MV-4-11 (cell line): ENCODE measurements at places on chromosomes 7 and 10.

DNA sequence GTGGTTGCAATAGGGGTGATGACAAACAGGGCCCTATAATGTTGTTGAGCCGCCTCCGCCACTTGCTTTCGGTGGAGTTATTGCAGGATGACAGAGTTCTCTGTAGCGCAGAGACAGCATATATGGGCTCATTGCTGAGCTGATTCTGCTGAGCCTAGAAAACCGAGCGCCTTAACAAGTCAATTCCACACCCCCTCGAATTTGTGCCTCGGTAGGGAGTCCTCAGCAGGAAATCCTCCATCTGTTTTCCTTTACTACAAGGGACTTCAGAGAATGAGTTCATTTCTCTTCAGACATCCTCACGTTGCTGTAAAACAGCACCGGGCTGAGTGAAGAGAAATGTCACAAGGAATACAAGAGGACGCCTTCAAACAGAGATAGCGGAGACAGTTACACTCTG is 90.7 kb upstream of the KIAA1217 start:
- no peak for DNase-seq

- no peak for DNase-seq
Observed at GRCh38 chr7:13217768-13218167, 530.3 kb downstream of the ARL4A start.

DNA sequence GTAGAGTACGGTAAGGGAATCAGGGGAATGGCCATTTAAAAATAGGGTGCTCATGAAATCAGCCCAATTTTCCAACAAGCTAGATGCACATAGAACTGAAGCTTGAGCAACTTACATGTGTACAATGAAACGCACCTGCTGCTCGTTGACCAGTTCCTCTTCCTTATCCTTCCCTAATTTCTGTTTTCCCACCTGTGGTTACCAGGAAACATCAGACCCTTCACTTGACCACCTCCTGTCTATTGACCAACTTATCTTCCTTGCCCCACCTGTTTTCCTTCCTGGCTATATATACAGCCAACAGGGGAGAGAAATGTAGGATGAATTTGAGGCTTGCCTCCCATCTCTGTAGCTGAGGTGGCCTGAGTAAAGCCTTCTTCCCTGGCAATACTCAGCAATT is 37.8 kb upstream of the RAPGEF5 start:
- no peak for DNase-seq

GRCh38 chr10:98994030-98994429 is 241.6 kb downstream of the HPSE2 start:
- DNase-seq, result no peak

DNA sequence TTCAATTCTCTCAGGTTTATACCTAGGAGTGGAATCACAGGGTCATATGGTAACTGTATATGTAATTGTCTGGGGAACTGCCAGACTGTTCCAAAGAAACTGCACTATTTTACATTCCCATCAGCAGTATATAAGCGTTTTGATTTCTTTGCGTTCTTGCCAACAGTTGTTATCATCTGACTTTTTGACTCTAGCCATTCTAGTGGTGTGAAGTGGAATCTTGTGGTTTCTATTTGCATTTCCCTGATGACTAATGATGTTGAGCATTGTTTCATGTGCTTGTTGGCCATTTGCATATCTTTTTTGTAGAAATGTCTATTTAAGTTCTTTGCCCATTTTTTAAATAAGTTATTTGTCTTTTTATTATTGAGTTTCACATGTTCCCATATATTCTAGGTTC is 44.3 kb upstream of the ZC3HAV1 start:
- DNase-seq, result peak; percentile 40

DNA sequence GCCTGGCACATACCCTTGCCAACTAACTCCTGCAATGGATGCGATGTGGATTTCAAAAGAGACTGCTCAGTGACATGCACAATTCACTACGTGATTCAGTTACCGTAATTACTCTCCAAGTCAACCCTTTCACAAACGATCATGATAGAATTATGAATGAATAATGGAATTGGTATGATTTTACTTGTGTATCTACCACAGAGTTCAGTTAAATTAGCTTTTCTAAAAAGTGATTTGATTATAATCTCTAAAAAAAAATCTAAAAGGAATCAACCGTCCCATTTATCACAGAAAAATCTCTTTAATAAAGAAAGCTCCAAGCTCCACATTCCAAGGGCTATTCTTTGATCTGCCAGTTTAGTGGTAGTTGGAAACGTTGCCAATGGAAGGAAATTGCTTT is 30.4 kb upstream of the RSU1 start:
- no peak for DNase-seq
